ENCODE measurements at places on chromosomes 12 and 14.

- no peak for DNase-seq
Observed at GRCh38 chr14:35632676-35633075, 98.7 kb downstream of the INSM2 start.

DNA sequence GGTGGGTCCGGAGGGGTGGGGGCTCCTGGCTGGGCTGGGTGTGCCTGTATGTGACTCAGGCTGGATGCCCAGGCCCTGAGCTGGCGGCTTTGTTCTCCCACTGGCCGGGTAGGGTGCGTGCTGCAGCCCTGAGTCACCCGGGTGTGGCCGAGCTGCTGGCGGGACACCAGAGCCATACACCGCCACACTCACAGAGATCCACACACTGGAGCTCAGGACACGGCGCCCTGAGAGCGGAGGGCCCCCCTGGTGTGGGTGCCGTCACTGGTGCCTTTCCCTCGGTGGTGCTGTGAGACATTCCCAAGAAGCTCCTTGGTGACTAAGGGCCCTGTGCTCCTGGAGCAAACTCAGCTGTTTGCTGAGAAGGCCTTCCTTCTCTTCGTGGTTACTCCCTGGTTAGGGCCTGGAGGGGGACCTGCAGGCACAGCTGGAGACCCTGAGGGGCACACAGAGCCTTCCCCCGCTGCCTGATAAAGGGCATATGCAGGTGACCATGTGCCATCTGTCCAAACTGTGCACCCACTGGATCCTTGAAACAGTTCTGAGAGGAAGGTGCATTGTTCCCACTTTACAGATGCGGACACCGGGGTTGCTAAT, 44.3 kb downstream of the KRT80 start:
- DNase-seq, result no peak

GRCh38 chr14:66993512-66993911, 195.7 kb upstream of the GARIN2 start:
- no peak for DNase-seq

- no peak for DNase-seq
Observed at GRCh38 chr12:114757684-114758325, 73.8 kb upstream of the TBX3 start.

DNA sequence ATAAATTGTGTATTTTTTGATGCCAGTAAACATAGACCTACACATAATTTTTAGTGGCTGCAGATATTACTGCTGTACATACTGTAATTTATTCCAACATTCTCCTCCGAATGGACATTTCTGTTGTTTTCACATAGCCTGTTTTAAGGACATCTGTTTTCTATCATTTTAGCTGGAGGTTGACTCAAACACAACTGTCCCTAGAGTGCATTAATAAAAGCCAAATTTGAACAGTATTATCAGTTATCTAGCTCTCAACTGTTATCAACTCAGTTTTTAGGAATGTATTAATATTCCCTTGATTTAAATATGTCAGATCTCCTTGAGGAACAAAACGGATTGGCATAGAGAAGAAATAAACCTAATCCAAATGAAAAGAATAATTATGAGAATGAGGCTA, 17.2 kb upstream of the PIWIL1 start:
- DNase-seq, result no peak

DNA sequence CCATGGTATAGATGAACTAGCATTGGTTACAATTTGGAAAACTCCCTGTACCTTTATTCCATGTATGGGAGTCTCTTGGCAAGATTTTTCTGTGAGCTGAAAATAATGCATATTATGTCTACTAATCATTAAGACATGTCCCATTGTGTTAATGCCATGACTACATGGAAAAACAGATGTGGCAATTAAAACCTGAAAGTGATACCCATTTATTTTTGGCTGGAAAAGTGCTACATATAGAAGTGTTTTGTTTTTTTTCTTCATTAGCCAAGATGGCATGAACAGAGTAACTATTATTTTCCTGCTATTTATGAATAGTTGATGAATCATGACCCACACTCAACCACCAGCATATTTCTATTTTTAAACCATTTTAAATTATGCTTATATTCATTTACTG, 58.2 kb downstream of the ALG10B start:
- DNase-seq, result no peak

GRCh38 chr14:50012644-50013043, 103.7 kb downstream of the VCPKMT start:
- DNase-seq, result no peak

Data from stimulated activated CD4-positive, alpha-beta T cell treated with anti-CD3 and anti-CD28 coated beads, TNF-alpha, amount 100 ng/mL, for 24 hours (primary cell).